Gastrocnemius medialis (tissue), 4 donors: ENCODE measurements at places on chromosomes 11 and 22. TPM values are rescaled to one million over a fixed set of nuclear protein-coding genes. Genes with fewer than 3 reads are reported as not detected.

Gene MPZL2
- 1.2 TPM for total RNA-seq

Gene C11orf68
- 20.8 TPM for total RNA-seq

Gene ANO5
- 18.8 TPM for total RNA-seq

Gene ANKK1
- not detected for total RNA-seq

Gene APOL3
- 18.3 TPM for total RNA-seq

Gene MYEOV
- not detected for total RNA-seq

Gene OOSP4B
- total RNA-seq, result not detected

Gene APLNR
- 3.7 TPM for total RNA-seq

Gene GLYAT
- not detected for total RNA-seq

Gene RIBC2
- not detected for total RNA-seq

Gene GLB1L3
- not detected for total RNA-seq

Gene KCNK7
- 18.6 TPM for total RNA-seq

Gene ANGPTL5
- total RNA-seq, result not detected

Gene MCAM
- total RNA-seq, result 143 TPM

Gene RASD2
- total RNA-seq, result 5.4 TPM
